DMS53 (cell line): ENCODE measurements at places on chromosomes 13 and 19.

GRCh38 chr19:17555480-17555928, at the start of gene COLGALT1:
COLGALT1 (plus strand) TSS chr19:17555649; CDS start chr19:17555714, 65 bp downstream.
- peak; percentile 97 for DNase-seq

DNA sequence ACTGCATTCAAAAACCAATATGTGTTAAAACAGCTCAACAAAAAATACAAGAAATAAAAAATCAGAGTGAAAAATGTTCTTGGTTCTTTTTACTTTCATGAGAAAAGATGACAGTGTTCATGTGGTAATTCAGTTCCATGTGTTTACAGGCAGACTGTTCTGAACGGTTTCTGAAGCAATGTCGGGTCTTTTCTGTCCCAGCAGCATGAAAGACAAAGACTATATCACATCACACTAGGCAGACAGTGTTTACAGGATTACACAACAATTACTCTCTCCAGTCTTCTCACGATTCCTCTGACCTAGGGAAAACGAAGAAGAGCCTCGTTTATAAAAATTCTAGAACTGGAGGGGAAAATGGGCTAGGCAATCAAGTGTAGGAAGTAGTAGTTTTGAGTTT, 83.4 kb downstream of the UBL3 start:
- no peak for DNase-seq

DNA sequence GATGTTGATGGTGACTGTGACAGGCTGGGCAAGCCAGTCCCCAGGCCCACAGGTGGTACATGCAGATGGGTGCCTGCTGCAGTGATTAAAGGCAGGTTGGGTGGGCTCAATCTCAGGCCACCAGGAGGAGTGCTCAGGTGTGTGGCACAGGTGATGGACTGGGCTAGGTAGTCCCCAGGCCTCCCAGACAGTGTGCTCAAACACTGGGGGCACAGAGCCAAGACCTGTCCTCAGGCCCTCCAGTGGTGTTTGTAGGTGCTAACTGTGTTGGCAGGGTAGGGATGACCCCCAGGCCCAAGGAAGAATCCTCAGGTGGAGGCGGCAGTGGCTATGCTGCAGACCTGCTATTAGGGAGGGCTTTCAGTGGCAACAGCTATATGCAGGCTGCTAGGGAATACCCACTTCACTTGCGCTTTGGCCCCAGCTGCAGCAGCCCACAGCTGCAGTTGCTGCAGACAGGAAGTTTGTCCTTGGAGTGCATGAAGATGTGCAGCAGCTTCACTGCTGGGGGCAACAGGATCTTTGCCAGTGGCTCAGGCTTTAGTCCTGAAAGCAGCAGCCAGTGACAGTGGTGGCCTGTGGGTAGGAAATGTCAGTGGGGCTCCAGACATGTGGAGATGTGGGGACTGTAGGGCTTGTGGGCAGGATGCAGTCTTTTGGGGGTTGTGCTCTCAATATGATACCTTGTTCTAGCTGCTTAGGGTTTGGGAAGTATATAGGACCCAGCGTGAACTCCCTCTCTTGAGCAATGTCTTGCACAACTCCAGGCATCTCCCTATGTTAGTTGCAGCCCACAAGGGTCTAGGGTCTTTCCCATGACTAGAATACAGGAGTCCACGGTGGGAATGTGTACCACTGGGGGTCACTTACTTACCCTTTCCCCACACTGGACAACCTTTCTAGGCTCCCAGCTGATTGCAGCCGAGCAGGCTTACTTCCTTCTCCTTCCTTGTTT, 54.1 kb upstream of the MLNR start:
- no peak for DNase-seq

- no peak for DNase-seq
Observed at GRCh38 chr13:65892859-65893258, 1337.3 kb downstream of the PCDH9 start.

GRCh38 chr19:53977429-53977990, 13.9 kb upstream of the CACNG6 start:
- DNase-seq, result peak; percentile 65
